ENCODE measurements at places on chromosomes 7 and 10.

GRCh38 chr7:36207451-36208291 lies 54.6 kb downstream of the EEPD1 start:
- DNase-seq: no peak

- DNase-seq: no peak
Measured at GRCh38 chr7:29858191-29858951, 52.1 kb downstream of the WIPF3 start.

DNA sequence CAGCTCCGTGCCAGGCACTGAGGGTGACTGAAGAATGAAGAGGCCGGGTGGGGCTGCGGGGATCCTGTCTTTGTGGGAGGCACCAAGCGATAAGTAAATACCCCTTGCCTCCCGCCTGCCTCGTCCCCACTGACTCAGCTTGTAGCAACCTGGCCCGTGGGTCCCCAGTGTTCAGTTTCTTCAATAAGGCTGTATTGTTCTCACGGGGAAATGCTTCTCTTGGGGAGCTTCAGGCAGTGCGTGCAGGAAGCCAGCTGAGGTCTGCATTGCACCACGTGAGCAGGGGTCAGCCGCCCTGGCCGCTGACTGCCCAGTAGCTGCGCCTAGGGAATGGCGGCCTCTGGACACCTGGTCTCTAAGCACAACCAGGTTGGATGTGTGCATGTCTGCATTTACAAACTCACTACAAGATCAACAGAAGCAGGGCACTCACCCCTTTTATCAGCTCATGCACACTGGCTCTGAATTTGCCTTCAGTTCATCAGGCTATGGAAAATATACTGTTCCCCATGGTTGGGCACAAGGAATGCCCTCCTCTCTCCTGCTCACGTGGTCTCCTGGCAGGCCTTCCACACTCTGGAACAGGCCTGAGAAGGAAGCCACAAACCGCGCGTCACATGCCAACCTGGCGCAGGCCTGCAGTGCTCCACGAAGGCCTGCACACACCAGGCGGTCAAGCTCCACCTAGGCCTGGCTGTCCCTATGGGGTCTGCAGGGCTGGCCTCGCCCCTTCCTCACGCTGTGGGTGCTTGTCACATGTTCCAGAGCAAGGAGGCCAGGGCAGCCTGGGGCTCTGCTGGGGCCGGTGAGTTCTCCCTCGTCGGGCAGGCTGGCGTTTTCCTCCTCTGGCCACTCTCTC lies 135.7 kb upstream of the RNF32 start:
- DNase-seq: no peak

DNA sequence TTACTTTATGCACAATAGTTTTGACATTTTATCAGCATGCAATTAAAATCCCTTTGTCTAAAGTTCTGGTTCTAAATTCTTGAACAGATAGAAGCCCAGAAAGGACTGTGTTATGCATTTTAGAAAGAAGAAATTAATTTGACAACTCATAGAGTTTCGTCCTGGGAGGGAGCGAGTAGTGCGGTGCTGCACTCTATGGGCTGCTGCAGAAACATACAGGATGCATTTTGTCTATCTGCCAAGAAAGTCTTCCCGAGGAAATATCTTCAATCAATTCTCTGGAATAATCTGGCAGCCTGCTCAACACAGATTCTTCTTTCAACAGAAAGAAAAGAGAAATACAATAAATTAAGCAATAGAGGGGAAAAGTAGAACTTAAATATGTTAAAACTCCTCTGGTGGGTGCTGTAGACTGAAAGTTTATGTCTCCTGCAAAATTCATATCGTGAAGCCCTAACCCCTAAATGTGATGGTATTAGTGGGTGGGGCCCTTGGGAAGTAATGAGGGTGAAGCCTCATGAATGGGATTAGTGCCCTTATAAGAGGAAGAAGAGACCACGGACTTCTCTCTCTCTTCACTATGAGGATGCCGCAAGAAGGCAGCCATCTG lies 39.0 kb upstream of the IFRD1 start:
- peak; percentile 62 for DNase-seq

DNA sequence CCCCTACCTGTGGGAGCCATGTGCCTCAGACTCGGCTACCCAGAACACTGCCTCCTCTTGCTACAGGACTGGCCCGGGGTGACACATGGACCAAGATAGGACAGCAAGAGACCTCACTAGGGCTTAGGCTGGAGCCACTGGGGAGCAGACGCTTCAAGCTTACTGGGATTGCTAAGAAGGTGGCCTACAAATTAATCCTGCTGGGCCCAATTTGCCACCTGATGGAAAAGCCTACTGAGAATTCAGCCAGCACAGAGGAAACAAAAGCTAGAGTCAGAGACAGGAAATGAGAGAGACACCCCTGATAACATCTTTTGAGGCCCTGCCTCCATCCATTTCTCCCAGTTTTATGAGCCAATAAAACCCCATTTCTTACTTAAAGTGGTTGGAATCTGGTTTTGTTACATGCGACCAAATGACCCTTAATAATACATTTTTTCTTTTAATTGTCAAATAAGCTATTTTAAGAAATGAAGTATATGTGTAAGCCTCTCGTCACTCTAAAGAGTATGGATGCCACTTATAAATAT lies 282.1 kb downstream of the CXCL12 start:
- DNase-seq: no peak

- no peak for DNase-seq
Measured at GRCh38 chr10:89078724-89079672, 88.4 kb downstream of the FAS start.

DNA sequence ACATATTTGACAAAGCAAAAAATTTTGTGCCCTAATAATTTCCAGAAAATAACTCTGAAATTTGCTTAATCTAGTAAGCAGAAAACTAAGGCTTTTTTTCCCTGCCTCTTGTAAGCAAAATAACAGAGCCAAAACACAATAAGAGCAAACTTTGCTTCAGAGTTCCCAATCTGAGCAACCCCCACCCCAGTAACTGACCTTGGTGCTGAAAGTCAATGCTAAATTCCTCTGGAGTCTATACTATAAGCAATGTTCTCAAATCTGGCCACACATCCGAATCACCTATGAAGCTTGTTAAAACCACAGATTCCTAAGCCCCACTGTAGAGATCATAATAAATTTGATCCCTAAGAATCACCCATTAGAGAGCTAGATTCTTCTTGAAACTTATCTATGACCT lies 150.5 kb downstream of the ELAPOR2 start:
- peak; percentile 23 for DNase-seq

- DNase-seq: no peak
Measured at GRCh38 chr10:132698211-132698751, 87.7 kb downstream of the NKX6-2 start.

- no peak for DNase-seq
Measured at GRCh38 chr7:149608168-149608567, 110.6 kb upstream of the ZNF746 start.

DNA sequence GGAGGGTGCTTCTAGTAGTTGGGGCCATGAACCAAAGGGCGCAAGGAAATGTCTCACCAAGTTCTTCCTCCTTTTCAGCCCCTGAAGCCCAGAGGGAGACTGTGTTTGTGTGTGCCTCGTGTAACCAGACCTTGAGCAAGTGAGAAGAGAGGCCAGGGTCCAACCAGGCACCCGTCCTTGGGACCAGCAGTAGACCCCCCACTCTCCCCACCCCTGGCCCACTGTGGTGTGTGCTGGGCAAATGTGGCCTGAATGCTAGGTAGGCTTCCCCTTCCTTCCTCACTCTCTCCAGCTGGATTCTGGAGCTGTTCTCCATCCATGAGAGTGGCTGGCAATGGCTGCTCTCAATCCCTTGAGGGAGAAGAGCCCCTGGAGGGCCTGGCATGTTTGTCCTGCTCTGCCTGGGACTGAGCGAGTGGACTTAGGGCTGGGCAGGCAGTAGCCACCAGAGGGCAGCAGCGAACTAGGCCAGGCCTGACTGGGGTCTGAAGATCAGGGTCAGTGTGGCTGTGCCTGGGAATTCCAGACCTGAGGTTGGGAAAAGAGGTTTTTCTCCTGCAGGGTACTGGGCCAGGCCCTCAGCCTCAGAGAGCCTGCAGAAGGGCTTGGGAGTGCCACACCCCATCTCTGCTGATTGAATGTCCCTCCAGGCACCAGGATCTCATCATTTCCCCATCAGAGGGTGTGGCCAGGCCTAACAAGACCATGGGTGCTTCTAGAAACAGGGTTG lies 12.5 kb downstream of the SFRP5 start:
- DNase-seq: peak; percentile 62

DNA sequence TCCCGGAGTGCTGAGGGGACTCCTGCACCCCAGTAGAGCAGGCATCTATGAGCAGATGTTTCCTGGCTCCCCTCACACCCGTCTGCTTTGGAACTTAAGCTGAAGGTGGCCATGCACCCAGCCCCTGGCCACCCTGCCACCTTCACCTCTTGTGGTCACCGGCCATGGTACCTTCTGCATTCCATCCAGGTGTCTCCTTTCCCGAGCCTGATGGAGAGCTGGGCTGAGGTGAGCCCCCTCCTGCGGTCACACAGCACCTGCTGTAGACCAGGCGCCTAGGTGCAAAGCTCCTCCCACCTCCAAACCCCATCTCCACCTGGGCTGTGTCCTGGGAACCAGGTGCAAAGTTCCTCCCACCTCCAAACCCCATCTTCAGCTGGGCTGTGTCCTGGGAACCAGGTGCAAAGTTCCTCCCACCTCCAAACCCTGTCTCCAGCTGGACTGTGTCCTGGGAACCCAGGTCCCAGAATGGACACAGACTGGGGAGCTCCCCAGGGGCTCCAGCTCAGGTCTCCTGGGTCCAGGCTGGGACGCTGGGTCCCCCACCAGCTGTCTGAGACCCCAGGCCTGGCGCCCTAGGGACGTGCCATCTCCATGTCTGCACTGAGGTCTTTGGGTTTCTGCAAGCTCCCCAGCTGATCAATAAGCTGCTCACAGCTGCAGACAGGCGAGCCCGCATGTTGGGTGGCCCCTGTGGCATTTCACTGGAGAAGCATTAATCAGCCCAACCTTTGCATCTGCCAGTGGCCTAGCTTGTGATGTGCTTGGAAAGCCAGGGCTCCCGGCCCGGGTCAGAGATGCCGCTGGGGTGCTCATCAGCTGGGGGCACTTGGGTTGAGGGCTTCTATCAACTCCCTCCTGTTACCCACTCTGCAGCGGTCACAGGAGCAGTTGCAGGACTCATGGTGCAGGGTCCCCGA lies 61.2 kb upstream of the INPP5A start:
- DNase-seq: no peak

GRCh38 chr7:142442396-142442795 lies 184.5 kb upstream of the PRSS58 start:
- DNase-seq: no peak

DNA sequence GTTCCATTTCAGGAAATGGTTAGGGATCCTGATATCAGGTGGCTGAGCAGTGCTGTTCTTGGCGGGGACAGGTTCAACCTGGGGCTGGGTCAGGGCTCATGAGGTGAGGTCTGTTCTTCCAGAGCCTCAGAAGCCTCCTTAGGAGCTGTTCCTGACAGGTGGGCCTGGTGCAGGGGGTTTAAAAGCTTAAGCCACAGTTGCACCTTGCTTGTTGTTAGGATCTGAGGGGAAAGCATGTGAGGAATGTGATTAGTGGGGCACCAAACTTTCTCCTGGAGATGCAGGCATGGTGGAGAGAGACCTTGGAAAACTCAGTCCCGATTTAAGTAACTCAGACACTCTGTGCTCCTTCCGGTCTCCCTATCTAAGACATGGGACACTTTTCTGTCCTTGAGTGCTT lies 18.7 kb upstream of the CRHR2 start:
- no peak for DNase-seq

- no peak for DNase-seq
Measured at GRCh38 chr7:33774762-33775523, 130.4 kb upstream of the BMPER start.

DNA sequence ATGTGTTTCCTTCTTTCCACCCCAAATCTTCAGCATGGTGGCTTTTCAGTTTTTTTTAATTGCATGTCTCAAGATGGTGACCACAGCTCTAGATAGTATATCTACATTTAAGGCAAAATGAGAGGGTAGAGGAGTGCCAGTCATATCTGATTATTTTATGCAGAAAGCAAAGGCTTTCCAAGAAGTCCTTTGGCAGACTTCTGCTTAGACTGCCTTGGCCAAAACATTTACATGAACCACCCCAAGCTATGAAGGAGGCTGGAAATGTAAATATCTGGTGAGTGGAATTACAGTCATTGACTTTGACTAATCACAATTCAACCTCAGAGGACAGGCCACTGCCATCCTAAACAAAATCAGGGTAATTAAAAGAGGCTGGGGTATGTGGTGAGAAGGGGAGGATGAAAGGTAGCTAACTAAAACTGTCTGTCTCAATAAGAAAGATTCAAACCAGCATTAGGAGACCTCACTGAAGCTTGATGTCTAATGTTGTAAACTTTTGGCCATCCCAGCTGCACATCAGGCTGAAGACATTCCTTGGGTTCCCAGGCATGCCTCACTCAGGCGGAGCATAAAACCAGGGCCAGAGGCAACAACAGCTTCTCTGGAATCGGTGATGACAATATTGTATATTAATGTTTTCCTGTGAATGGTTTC lies 53.4 kb downstream of the PPP1R3C start:
- DNase-seq: no peak

DNA sequence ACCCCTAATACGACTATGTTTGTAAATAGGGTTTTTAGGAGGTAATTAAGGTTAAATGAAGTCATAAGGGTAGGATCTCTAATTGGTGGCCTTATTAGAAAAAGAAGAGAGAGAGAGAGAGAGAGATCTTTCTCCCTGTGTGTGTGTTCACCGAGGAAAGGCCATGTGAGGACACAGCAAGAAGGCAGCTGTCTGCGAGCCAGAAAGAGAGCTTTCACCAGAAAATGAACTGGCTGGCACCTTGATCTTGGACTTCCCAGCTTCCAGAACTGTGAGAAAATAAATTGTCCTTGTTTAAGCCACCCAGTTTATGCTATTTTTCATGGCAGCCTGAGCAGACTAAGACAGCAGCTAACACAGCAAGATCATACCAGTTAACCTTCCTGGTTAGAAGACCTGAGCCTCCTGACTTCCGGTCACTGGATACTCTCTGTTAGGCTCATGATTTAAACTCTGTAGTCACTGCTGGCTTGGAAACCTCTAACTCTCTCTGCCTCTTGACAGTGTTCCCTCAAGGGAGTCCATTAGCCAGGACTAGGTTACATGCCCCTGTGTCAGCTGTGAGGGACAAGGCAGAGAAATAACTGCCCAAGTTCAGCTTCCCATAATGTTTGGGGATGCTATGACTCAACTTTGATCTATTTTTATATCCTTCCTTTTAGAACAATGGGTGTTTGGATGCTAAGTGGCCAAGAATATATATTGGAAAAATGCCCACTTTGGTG lies 102.3 kb downstream of the DYNC1I1 start:
- DNase-seq: no peak

GRCh38 chr10:129038522-129038921 lies 428.5 kb upstream of the MGMT start:
- no peak for DNase-seq

GRCh38 chr7:151308791-151309190 lies 32.8 kb upstream of the NUB1 start:
- no peak for DNase-seq

GRCh38 chr7:99127636-99128035 lies 16.3 kb downstream of the SMURF1 start:
- no peak for DNase-seq

DNA sequence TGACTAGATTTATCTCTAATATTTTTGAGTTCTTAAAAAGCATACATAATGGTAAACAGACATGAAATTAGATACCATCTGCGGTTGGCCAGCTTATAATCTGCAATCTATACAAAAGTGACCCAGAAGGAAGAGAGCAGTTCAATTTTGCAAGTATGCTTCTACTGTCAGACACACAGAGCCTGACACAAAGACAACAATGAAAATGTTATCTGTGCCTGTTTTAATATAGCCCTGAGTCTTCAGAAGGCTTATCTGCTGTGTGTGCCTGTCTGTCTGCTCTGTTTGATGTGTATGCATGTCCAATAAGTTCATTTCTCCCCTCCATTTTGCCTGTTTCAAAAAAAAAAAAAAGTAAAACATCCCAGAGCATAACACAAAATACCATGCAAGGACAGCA lies 73.3 kb upstream of the FHIP2A start:
- DNase-seq: no peak

GRCh38 chr7:131026297-131027000 lies 292.4 kb upstream of the KLF14 start:
- DNase-seq: peak; percentile 62

Data from RKO (cell line).